ENCODE measurements at places on chromosomes 2 and 18.

- no peak for DNase-seq
These were observed 1.6 kb upstream of the ERMN start for GRCh38 chr2:157327200-157327599.

DNA sequence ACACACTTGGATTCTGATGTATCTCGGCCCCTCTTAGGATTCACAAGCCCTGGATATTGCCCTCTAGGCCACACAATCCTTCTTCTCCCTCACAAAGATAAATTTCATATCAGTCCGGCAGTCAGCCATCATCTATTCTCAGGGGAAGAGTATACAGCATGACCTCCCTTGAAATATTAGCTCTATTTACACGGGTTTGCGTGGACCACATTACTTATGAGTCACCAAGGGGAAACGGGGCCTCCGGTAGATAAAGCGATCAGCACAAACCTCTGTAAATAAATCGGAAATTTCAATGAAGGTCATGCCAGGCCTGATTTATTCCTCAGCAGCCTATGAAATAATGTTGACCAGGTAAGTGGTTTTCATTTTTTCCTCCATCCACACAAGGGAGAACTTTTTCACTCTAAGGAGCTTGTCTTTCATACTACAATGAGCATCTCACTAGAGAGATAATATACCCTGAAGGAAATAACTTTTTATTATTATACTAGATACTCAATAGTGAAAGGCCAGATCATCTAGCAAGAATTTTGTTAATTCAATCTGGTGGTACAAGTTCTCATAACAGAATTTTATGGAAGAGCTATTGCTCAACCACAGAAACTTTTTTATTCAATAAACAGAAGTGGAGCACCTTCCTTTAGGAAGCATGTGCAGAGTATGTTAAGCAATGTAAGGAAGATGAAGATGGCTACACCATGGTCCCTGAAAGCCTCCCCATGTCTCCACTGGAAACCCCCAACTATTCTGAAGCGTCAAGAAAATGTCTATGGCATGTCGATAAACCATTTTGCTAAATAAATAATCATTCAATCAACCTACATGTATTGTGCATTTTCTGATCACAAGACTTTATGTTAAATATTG is 125.2 kb upstream of the PIK3C3 start:
- no peak for DNase-seq

DNA sequence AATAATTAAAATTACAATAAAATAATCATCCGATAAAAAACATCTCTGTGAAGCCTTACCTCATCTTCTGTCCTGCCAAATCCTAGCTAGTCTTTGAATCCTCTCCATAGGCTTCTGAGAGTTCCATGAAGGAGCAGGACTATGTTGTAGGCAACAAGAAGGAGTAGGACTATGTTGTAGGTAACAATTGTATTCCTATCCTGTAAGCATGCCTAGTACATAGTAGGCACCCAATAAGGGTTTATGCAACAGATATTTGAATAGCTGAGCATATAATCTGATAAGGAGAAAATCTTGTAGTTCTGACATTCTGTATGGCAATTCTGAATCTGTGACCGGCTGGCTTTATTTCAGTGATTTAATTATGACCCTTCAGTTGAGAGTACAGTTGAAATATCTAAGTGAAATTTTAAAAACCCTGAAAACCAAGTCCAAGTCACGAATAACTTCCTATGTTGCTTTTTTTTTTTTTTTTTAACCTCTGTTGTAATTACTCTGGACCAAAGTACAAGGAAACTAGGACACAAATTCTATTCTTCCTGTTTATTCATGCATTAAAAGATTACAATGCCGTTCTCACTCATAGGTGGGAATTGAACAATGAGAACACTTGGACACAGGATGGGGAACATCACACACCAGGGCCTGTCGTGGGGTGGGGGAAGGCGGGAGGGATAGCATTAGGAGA is 27.8 kb downstream of the VWA3B start:
- DNase-seq, result no peak

GRCh38 chr2:204437815-204438756 is 107.2 kb upstream of the PARD3B start:
- DNase-seq, result no peak

DNA sequence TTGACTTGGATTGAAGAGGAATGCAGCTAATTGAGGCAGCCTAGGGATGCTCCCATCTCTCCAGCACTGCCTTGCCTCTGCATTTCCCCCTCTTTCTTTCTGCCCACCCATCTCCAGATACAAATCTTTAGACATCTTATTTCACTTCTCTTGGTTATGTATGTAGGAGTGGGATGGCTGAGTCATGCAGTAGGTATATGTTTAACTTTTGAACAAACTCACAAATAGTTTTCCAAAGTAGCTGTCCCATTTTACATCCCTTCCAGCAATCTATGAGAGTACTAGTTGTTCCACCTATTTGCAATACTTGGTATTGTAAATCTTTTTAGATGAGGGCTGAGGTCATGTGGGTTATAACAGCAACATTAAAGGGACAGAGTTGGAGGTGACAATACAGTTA is 329.9 kb downstream of the DYSF start:
- no peak for DNase-seq

DNA sequence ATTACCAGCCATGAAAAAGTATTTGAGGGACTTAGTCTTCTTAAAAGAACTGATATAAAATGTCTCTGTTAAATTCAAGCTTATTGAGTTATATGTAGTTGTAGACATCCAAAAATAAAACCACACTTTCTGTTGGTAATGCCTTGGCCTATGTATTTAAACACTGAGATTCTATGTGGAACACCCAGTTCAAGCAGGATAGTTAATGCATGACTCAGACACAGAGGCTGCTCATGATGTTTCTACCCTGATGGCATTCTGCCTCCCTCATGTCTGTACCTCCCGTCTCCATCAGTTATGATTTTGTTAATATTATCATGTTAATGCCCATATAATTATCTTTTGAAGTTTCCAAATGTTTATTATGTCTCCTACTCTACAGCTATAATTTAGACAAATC is 164.5 kb downstream of the XIRP2 start:
- DNase-seq, result no peak
